ENCODE measurements at places on chromosomes 6 and 20. TPM values are rescaled to one million over a fixed set of nuclear protein-coding genes. Genes with fewer than 3 reads are reported as not detected.

MACROD2 gene
- total RNA-seq: not detected

DNA sequence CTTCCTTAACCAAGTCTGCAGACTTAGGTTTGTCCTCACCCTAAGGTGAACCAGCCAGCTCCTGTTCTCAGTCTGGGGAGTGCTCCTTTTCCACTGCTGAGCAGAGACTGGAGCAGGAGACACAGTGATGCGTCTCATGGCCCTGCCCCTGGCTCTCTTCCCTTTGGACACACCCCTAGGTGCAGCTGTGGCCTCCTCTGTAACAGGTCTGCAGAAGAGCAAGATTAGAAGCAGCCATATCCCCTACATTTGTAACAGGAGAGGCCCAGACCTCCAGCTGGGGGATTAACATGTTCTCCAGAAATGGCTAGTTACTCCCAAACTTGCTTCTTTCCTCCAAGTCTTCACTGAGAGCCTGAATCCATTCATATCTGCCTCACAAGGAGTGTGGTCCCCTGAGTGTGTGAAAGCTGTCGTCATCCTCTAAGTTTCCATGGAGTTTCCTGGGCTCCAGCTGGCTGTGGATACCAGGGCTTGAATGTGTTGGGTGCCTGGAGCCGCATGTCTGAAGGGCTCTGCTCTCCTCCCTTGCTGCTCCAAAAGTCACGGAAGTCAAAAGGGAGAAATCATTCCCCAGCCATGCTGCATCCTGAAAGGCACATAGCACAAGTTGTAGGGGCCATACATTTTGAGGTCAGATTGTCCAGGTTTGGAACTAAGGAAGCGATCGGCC lies 57.7 kb downstream of the PPP1R14C start:
- no peak for DNase-seq
- H3K27ac ChIP-seq: no peak overlapping the region
- no peak overlapping the region for H3K4me3 ChIP-seq
- H3K36me3 ChIP-seq: no peaks in the 10 kb centered on the region

FITM2 gene
- 4.5 TPM for total RNA-seq

- peaks cover 2% of the 10 kb centered on the region for H3K36me3 ChIP-seq
- H3K27me3 ChIP-seq: no peaks in the 10 kb centered on the region
- H3K27ac ChIP-seq: peak overlapping the region; percentile 24
These were observed 79.0 kb downstream of the DNAAF9 start for GRCh38 chr20:3328501-3328900.

DNA sequence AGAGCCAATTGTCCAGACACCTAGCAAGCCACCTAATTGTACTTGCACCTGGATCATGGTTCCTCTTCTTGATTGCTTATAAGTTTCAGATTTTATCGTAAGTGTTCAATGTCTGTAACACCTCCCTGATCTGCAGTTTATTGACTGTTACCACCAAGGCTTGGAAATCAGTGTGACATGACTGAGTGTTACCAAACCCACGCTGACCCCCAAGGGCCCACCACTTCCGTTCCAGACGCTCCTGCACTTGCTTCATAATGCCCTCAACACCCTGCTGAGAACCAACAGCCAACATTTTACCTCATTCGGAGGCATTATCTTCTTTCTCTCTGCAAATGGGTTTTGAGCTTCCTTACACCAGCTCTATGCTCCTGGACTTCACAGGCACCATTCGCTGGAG lies 6.3 kb downstream of the CCR6 start:
- peaks cover 2% of the 10 kb centered on the region for H3K36me3 ChIP-seq
- no peak for DNase-seq
- peaks cover 8% of the 10 kb centered on the region for H3K4me1 ChIP-seq
- peaks cover 1% of the 10 kb centered on the region for H3K27me3 ChIP-seq

DNA sequence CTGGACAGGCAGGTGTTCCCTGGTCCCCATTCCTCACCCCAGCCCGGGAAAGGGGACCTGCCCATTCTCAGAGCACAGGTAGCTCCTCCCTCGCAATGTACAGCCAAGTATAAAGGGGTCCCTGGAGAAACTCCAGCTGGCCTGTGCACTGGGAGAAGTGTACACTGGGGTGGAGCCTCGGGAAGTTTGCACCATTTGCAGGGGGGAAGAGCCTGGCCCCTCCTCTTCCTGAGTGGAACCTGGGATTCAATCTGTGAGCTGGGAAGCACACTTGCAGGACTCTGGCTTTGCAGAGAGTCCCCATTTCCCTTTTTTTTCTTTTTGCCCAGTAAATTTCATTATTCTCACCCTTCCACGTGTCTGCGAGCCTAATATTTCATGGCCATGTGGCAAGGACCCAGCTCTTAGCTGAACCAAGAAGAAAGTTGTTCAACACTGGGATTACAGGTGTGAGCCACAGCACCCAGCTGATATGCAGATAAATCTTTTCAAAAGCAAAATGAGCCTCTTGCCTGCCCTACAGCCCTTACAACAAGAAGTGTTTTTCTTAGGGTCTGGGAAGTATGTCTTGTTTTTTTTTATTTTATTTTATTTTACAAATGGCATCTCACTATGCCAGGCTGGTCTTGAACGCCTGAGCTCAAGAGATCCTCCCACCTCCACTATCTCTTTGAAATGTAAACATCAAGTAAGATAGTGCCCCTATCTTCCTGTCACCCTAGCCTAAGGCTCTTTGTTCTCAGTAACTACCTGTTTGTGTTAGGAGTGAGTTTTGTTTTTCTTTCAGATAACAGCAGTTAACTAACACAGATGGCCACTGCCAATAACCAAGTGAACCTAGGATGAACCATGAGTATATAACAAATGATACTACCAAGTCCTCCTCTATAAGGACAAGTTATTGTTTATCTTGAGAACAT lies 9.3 kb upstream of the RNGTT start:
- no peak for DNase-seq
- H3K27ac ChIP-seq: no peak overlapping the region
- H3K27me3 ChIP-seq: peaks cover 2% of the 10 kb centered on the region
- H3K36me3 ChIP-seq: no peaks in the 10 kb centered on the region
- no peaks in the 10 kb centered on the region for H3K4me1 ChIP-seq

- peaks cover 7% of the 10 kb centered on the region for H3K4me1 ChIP-seq
- H3K4me3 ChIP-seq: no peak overlapping the region
- no peaks in the 10 kb centered on the region for H3K36me3 ChIP-seq
These were observed 13.2 kb upstream of the AHCY start for GRCh38 chr20:34316196-34316814.

GRCh38 chr20:31604567-31605030 lies 490 bp upstream of the ID1 start:
- H3K4me1 ChIP-seq: peaks cover 20% of the 10 kb centered on the region
- peak overlapping the region; percentile 84 for H3K4me3 ChIP-seq
- H3K27me3 ChIP-seq: peaks cover 68% of the 10 kb centered on the region
- H3K27ac ChIP-seq: peak overlapping the region; percentile 11
- H3K36me3 ChIP-seq: no peaks in the 10 kb centered on the region
- no peak for DNase-seq

- peaks cover 1% of the 10 kb centered on the region for H3K4me1 ChIP-seq
- H3K27ac ChIP-seq: no peak overlapping the region
- no peaks in the 10 kb centered on the region for H3K27me3 ChIP-seq
- H3K4me3 ChIP-seq: no peak overlapping the region
These were observed 42.2 kb upstream of the ZFAND3 start for GRCh38 chr6:37777272-37777834.

MEI4 gene
- total RNA-seq: not detected

GRCh38 chr6:108133594-108134179 lies 32.1 kb upstream of the NR2E1 start:
- H3K4me1 ChIP-seq: peaks cover 11% of the 10 kb centered on the region
- DNase-seq: peak; percentile 50
- H3K27ac ChIP-seq: peak overlapping the region; percentile 53
- peak overlapping the region; percentile 88 for H3K4me3 ChIP-seq
- peaks cover 87% of the 10 kb centered on the region for H3K27me3 ChIP-seq
- H3K36me3 ChIP-seq: no peaks in the 10 kb centered on the region

DNA sequence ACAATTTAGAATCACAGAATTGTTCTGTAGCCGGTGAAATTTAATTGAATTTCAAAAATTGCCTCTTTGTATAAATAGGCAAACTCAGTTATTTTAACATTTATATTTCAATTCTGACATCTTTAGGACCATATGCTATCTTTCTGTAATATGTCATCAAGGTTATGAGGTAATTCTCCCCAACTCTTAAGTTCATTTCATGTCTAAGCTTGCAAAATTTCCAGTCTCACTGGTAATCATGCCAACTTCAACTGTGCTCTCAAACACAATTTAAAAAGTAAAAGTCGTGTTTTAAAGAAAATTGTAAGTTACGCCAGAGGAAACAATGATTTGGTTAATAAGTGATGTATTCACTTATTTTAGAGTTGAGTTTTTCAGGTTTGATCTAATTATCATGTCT lies 1.4 kb downstream of the NCOA7 start:
- H3K27ac ChIP-seq: no peak overlapping the region
- peaks cover 36% of the 10 kb centered on the region for H3K4me1 ChIP-seq
- DNase-seq: no peak
- peaks cover 5% of the 10 kb centered on the region for H3K36me3 ChIP-seq
- H3K27me3 ChIP-seq: no peaks in the 10 kb centered on the region
- H3K4me3 ChIP-seq: peak overlapping the region; percentile 89

DNA sequence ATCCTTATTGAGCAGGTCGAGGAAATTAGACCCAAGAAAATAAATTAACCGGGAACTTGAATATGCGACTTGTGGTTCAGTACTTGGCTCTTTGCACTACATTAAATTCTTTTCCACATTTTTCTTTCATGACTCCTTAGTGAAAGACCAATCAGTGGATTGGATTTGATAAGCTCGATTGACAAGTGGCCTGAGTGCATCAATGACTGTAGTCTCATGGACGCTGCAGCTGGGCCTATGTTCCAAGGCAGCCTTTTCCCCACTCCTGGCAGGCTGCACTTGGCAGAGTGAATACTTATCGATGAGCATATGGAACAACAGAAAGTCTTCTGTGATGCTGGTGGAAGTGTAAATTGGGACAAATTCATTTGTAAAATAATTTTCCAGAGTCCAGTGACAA lies 210.8 kb upstream of the EXOC2 start:
- H3K4me1 ChIP-seq: no peaks in the 10 kb centered on the region
- H3K27ac ChIP-seq: no peak overlapping the region
- peaks cover 4% of the 10 kb centered on the region for H3K27me3 ChIP-seq
- H3K36me3 ChIP-seq: no peaks in the 10 kb centered on the region
- no peak for DNase-seq
- no peak overlapping the region for H3K4me3 ChIP-seq

DNA sequence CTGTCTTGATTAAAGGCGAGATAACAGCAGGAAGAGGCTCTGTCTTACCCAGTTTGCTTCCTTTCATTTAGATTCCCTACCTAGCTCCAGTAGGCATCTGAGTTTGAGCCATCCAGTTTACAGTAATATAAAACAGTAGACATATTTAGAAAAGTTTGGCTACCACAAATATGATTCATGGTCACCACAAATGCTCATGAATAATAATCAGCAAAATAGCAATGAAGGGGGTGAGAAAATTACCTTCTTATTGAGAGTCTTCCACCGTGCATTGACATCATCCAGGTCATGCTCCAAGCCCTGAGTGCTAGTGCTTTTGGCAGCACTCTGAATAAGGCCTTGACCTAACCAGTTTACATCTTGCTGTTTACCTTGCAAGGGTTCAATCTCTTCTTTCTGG lies 106.2 kb downstream of the DST start:
- peaks cover 2% of the 10 kb centered on the region for H3K27me3 ChIP-seq
- H3K4me1 ChIP-seq: no peaks in the 10 kb centered on the region
- DNase-seq: no peak
- no peak overlapping the region for H3K4me3 ChIP-seq
- H3K36me3 ChIP-seq: no peaks in the 10 kb centered on the region
- H3K27ac ChIP-seq: no peak overlapping the region

TRAPPC3L gene
- not detected for total RNA-seq

GRCh38 chr20:48904566-48905296 lies 16.8 kb upstream of the ARFGEF2 start:
- DNase-seq: peak; percentile 61
- no peaks in the 10 kb centered on the region for H3K27me3 ChIP-seq
- no peak overlapping the region for H3K4me3 ChIP-seq
- H3K27ac ChIP-seq: no peak overlapping the region
